ENCODE measurements at places on chromosomes 13 and 19.

DNA sequence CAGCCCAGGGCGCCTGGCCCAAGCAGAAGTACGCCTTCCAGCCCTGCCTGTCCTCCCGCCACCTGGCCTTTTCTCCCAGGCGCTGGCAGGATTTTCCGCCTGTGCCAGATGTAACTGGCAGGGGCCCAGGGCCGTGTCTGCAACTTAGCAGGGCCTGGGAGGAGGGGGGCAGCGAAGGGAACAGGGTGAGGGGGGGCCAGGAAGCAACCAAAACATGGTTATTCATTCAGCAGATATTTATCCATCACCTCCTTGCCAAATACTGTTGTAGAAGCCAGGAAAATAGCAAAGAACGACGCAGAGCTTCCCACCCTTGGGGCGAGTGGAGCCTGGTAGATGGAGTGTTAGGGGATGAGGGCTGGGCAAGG, 5.6 kb downstream of the TLE6 start:
- no peak for DNase-seq

- no peak for DNase-seq
These were observed 429.8 kb downstream of the FOXO1 start for GRCh38 chr13:40236566-40237168.

DNA sequence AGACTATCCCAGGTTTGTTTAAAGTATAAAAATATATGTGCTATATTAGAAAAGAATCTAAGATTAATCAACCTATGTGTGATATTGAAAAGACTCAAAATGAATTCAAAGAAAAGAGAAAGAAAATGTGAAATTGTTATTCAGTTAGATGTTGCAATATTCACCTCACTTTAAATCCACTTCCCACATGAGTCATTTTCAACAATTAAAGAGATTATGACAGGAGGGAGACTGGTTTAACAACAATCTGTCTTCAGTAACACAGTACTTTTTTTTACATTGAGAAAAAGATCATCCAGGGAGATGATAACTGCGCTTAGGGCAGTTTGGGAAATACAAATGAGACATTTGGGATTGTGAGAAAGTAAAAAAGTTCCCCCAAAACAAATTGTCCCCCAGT, 1246.2 kb downstream of the SLITRK1 start:
- no peak for DNase-seq

DNA sequence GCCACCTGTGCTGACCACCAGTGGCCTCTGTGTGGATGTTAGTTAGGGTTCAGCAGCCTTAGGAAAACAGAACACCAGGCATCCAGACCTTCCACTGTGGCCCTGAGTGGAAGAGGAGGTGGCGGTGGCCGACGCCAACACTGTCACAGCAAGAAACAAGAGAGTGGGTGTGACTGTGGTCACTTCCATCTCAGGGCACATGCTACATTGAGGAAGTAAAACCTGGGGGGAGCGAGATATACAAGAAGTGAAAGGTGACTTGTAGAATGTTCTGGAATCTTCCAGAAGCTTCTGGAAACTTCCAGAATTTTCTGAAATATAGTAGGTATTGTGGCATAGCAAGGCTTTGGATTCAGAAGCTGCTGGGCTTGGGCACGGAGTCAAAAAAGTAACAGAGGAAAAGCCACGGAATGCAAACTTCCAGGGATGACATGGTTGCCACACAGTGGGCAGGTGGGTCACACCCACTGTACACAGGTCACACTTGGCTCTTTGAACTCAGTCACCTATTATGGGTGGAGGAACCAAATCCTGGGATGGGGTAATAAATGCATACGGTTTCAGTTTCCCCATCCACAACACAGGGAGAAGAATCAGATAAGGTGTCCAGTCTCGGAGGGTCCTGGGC, 24.3 kb downstream of the GNG7 start:
- DNase-seq, result peak; percentile 69

DNA sequence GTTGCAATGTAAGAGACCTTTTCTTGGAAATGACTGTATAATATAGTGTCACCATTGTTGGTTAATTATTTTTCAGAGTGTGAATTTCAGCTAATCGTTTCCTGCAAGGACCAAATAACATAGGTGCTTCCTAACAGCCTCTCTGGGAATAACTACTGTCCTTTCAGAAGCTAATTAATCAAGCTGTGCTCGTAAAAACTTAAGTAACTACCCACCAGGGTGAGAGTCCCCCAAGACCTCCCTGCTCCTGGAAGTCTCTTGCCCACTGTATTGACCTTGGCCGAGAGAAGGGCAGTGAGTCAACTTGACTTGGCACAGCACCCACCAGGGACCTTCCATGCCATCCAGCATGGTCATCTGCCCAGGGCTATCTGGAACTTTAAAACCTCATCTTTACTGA, 50.3 kb downstream of the UQCRFS1 start:
- no peak for DNase-seq

GRCh38 chr13:104114101-104114500, 1047.9 kb upstream of the SLC10A2 start:
- DNase-seq, result no peak

DNA sequence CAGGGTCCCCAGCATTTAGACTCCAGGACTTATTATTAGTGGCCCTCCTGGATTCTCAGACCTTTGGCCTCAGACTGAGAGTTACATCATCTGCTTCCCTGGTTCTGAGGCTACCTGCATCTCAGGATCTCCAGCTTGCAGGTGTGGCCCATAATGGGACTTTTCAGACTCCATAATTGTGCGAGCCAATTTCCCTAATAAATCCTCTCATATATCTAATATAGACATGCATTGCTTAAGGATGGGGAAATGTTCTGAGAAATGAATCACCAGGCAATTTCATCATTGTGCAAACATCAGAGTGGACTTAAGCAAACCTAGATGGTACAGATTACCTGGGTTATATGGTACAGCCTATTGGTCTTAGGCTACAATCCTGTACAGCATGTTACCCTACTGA, 116.5 kb upstream of the FBXL3 start:
- DNase-seq, result no peak

DNA sequence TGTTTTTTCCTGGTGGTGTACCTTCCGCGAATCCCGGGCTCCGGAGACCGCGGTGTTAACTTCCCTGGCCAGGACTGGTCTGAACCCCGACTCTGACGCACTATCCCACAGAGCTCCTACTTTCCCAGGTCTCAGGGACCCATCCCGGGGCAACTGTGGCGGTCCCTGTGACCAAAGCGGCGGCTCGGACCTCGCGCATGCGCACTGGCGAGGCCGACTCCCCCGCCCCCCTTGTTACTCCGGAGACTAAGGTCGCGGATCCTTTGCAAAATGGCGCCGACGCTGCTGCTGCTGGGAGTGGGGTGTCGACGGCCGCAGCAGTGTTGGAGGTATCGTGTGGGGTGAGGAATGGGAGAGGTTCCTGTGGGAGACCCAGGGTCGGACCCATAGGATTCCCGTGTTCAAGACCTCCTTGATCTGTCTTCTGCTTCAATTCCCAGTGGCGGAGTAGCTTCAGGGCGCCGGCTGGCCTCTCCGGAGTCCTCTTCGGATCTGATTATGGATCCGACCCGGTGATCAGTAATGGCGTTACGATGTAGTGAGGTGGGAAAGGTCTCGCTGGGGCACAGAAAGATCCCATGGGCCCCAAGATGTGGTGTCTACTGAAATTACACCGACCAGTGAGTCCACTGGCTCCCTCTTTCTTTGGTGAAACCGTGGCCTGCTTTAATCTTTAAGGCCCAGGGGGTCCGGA, 66.6 kb upstream of the ZNF527 start:
- no peak for DNase-seq

- DNase-seq, result no peak
These were observed 2.1 kb downstream of the RASA3 start for GRCh38 chr13:114130131-114130836.

- no peak for DNase-seq
These were observed 21.8 kb downstream of the CCDC8 start for GRCh38 chr19:46391296-46392251.

DNA sequence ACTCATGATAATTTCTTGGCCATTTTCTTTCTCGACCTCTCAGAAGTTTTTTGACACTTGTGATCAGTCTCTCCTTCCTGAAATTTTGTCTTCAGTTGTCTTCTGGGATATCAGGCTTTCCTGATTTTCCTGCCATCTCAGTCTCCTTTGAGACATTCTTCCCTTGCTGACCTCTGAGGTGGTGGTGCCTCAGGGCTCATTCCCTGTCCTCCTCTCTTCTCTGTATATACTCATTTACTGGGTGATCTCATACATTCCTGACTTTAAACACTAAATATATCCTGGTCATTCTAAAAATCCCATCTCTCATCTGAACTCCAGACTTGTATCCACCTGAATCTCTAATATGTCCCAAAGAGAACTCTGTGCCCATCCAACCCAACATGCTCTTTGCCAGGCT, 31.3 kb upstream of the STARD13 start:
- no peak for DNase-seq

- DNase-seq, result no peak
These were observed 187.7 kb downstream of the RAP2A start for GRCh38 chr13:97621631-97622030.

- no peak for DNase-seq
These were observed 477 bp upstream of the PLEKHF1 start for GRCh38 chr19:29664753-29665214.

- no peak for DNase-seq
These were observed 9.5 kb upstream of the AMER2 start for GRCh38 chr13:25181597-25181996.

DNA sequence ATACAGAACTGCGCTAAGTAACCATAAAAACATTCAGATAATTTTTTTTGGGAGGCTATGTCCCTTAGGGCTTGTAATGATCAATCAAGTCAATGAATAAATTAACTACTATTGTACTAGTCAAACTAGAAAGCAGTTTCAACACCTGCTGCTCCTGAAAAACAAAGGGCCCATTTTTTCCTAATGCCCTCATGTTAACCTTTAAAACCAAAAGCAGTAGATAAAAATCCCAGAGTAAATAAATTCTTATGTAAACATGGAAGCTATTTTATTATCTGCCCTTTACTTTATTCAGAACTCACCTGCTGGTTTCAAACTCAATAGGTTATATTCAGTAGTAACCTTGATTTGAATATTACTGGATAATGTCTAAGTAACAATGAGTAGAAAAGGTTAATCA, 159.5 kb upstream of the STARD13 start:
- no peak for DNase-seq

GRCh38 chr19:16198370-16198651, 600 bp downstream of the AP1M1 start:
- DNase-seq, result no peak

- DNase-seq, result no peak
These were observed 43.7 kb downstream of the FRY start for GRCh38 chr13:32075170-32075851.

GRCh38 chr13:51605698-51606097, 21.4 kb downstream of the WDFY2 start:
- DNase-seq, result no peak

- DNase-seq, result no peak
These were observed 11.0 kb upstream of the SPART start for GRCh38 chr13:36357231-36357630.

GRCh38 chr13:103948426-103948825, 882.2 kb upstream of the SLC10A2 start:
- no peak for DNase-seq

DNA sequence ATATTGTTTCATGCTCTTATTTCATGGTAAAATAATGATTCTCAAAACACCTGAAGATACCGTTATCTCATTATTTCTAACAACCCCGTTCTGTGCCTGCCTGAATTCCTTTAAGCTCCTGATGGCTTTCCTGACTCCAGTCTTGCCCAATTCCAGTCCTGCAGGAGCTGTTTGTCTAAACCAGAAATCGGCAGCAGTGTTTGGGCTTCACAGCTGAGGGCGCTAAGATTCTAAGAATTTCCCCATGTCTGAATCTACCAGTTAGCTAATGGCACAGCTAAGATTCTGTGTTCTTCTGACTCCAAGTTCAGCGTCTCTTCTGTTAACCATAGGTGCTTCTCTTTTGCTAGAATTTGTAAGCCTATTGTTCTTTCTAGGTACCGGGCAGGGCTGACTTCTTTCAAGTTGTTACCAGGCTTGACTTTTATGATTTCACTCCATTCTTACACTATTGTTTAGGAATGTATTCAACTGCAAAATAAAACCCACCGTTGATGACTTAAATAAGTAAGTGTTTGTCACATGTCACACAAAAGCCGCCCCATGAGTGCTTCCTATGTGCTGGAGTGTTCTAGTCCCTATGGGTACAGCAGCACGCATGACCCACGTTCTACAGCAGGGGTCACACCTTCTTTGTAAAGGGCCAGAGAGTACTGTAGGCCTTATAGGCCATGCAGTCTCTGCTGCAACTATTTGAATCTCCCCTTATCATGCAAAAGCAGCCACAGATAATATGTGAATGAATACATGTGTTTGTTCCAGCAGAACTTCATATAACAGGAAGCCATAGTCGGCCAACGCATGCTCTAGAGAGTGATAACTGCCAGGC, 168.3 kb upstream of the RNF113B start:
- no peak for DNase-seq

DNA sequence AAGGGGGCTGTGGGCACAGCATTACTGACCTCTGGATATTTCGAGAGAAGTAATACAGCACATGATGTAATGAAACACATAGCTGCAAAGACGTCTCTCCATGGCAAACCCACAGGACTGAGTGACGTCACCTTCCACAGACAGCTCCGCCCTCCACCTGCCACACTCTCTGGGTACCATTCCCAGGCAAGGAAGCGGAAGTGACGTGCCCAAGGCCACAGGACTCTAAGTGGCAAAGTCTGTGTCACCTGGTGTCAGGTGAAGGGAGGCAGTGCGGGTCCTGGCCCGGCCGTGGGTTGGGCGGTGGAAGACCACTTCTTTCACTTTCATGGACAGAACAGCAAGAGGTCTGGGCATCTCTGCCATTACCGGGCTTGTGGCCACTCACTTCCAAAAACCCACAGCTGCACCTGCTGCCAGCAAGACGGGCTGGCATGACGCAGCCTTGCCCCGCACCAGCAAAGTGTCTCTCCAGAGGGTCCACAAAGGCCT, 6.8 kb upstream of the ADPRHL1 start:
- DNase-seq, result no peak

GRCh38 chr13:87128036-87128435, 543.1 kb upstream of the SLITRK5 start:
- no peak for DNase-seq

DNA sequence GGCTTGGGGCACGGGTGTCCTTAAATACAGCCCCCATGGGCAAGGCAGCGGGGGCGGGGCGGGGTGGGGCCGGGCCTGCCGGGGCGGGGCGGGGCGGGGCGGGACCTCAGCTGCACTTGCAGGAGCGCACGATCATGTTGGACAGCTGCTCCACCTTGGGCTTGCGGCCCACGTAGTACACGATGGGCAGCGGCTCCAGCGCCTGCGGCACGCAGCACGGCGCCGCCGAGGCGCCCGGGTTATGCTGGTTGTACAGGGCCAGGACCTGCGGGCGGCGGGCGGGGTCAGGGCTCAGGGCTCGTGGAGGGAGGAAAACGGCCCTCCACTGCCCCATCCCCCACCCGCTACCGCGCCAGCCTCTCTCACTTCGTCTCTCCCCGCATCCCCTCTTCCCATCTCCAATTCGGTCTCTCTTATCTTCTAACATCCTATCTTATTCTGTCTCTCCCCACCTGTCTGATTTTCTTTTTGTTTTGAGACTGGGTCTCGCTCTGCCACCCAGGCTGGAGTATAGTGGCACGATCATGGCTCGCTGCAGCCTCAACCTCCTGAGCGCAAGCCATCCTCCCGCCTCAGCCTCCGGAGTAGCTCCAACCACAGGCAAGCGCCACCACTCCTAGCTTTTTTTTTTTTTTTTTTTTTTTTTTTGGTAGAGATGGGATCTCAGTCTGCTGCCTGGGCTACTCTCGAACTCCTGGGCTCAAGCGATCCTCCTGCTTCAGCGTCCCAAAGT, 21.1 kb downstream of the CCDC97 start:
- DNase-seq, result no peak

All from CD4-positive, alpha-beta T cell treated with Interferon alpha-2 for 1 hour (primary cell).